ENCODE measurements at places on chromosomes 1 and 21.

DNA sequence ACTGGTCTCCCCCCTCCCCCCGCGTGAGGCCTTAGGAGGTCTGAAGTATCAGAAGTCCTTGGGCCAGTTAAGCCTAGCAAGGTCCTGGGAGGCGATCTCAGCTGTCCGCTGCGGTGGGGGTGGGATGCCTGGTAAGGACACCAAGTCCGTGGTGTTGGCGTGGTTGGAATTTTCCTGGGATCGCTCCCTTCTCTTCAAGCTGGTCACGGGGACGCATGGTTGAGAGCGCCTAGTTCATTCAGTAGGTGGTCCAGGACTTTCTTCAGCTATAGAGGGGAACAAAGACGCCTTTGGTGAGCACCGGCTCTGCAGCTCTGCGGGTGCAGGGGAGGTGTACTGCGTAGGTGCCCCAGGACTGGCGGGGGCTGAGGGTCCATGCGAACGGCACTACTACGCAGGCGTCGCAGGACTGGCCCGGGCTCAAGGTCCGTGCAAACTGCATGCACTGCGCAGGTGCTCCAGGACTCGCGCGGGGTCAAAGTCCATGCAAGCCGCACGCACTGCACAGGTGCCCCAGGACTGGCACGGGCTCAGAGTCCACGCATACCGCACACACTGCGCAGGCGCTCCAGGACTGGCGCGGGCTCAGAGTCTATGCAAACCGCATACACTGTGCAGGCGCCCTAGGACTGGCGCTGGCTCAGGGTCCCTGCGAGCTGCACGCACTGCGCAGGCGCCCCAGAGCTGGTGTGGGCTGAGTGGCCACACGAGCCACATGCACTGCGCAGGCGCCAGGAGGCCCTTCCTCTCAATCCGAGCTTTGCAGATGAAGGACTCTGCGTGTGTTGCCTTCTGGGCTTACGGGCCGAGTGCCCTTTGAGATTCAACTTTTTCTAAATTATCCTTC lies 36.6 kb upstream of the HMGN1 start:
- peak overlapping the region; percentile 27 for H3K4me3 ChIP-seq
- H3K36me3 ChIP-seq = no peaks in the 10 kb centered on the region
- peak; percentile 89 for DNase-seq
- H3K4me1 ChIP-seq = peaks cover 16% of the 10 kb centered on the region
- no peaks in the 10 kb centered on the region for H3K27me3 ChIP-seq
- H3K27ac ChIP-seq = peak overlapping the region; percentile 84

DNA sequence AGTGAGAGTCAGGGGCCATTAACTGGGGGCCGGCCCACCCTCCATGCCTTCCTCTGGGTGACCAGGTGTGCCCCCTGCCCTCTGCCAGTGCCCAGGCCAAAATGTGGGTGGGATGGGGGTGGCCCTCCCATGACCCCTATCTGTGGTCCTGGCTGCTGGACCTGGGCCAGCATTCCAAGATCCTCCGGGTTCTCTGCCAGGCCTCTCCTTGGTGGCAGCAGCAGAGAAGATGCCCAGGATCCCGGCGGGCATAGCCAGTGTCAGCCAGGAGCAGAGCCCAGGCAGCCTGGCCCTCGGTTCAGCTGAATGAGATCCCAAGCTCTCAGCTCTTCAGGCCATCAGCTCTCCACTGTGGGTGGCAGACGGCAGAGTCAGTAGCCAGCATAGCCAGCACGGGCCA lies 31.3 kb upstream of the ACTRT2 start:
- no peak for DNase-seq
- no peak overlapping the region for H3K4me3 ChIP-seq
- H3K4me1 ChIP-seq = no peaks in the 10 kb centered on the region
- H3K27ac ChIP-seq = no peak overlapping the region
- H3K36me3 ChIP-seq = no peaks in the 10 kb centered on the region
- no peaks in the 10 kb centered on the region for H3K27me3 ChIP-seq

- no peak for DNase-seq
- no peak overlapping the region for H3K27ac ChIP-seq
These were observed 690.7 kb downstream of the NCAM2 start for GRCh38 chr21:21688889-21689288.

DNA sequence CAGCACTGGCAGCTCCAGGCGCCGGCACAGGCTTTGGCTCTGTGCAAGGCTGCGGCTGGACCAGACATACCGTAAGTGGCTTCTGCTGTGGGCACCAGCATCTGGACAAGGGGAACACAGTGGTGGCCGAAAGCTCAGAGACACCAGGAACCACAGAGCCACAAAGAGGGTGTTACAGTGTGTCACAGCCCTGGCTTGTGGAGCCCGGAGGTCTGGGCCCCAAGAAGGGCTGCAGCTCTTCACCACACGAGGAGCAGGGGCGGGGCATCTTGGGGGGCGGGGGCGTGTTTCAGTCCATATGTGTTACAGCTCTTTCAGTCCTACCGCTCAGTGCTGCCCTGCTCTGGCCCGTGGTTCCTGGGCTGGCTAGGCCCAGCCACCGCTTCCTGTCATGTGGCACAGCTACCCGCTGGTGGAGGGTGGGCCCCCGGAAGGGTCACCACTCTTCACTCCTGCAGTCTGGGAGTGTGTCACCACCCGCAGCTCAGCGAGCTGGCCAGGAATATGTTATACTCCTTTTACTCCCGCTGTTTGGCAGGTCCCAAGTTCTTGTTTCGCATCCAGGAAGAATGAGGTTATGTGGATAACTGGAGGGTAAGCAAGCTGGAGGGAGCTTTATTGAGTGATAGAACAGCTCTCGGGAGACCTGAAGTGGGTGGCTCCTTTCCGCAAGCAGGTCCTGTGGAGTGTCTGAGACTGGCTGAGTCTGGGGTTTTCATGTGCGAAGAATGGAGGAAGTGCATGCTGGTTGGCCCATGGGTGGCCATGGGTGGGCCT lies 3.3 kb upstream of the LSM10 start:
- H3K27me3 ChIP-seq = no peaks in the 10 kb centered on the region
- DNase-seq = peak; percentile 78
- no peaks in the 10 kb centered on the region for H3K36me3 ChIP-seq
- peaks cover 16% of the 10 kb centered on the region for H3K4me1 ChIP-seq
- H3K27ac ChIP-seq = no peak overlapping the region
- no peak overlapping the region for H3K4me3 ChIP-seq

- H3K4me1 ChIP-seq = peaks cover 13% of the 10 kb centered on the region
- no peaks in the 10 kb centered on the region for H3K36me3 ChIP-seq
- H3K4me3 ChIP-seq = no peak overlapping the region
- peak overlapping the region; percentile 73 for H3K27ac ChIP-seq
- H3K27me3 ChIP-seq = no peaks in the 10 kb centered on the region
These were observed 50.5 kb upstream of the PRRC2C start for GRCh38 chr1:171434717-171435346.

DNA sequence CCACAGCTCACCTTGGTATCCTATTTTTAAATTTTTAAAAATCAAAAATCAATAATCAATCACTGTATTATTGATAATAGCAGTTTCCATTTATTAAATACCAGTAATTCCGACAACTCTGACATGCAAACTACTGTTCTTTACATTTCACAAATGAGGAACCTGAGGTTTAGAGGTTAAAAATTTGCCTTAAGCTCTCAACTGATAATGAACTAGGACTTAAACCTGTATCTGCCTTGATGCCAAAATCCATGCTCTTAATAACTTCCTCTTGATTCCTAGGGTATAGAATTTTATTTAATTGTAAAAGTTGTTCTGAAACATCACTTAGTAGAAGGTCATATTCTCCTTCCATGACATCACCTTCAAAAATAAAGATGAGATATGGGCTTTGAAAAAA lies 5.6 kb downstream of the ARHGAP29 start:
- H3K4me1 ChIP-seq = peaks cover 23% of the 10 kb centered on the region
- no peak overlapping the region for H3K4me3 ChIP-seq
- H3K27me3 ChIP-seq = no peaks in the 10 kb centered on the region
- DNase-seq = no peak
